ENCODE measurements at places on chromosomes 2 and 18.

GRCh38 chr2:182066400-182067087 is 80.9 kb downstream of the PPP1R1C start:
- DNase-seq, result peak; percentile 73

DNA sequence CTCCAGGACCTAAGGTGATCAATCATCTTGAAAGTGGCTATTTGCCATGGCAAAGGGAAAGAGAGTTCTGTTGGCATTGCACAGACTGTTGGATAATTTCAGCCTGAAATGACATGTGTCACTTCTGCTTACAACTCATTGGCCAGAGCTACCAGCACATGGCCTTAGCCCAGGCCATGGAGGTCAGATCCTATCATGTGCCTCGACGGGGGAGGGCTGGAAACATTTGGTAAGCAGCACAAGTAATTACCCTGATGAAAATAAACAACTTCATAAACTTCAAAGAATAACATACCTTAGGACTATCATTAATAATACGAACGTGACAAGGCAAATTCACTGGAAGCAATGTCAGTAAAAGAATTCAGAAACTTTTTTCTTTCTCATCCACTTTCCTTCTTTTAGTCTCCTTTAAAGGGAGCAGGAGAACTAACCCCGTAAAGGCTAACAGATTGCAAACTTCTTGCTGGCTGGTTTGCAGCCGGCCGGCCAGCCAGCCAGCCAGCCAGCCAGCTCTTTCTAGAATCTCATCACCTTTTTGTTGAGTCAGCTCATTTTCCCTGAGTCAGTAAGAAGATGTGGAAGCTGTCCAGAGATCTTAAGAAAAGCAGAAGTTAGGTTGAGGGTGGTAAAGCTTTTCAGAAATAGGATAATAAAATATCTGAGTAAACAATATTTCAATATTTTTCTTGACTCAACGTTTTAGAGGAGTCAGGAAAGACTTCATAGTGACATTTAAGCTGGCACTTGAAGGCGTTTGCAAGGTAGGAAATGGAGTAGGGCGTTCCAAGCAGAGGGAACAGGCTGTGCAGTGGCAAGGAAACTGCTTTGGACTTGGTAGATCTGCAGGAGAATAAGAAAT is 31.9 kb downstream of the CNRIP1 start:
- DNase-seq, result no peak

DNA sequence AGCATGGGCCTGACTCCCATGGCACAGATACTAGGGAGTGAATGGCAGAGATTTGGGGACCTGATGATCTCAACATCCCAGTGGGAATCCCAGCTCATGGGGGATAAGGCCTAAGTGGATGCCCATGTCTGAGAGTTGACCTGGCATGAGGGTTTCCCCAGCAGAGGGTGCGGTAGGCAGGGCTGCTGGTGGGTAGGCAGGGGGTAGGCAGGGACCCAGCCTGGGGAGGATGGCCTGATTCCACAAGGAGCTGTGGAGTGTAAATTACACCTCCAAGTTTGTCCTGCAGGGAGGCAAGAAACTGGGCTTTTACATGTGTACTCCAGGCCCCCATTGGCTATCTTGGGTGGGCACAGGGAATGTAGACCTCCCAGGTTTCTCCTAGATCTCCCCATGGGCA is 46.9 kb downstream of the INPP5D start:
- no peak for DNase-seq

DNA sequence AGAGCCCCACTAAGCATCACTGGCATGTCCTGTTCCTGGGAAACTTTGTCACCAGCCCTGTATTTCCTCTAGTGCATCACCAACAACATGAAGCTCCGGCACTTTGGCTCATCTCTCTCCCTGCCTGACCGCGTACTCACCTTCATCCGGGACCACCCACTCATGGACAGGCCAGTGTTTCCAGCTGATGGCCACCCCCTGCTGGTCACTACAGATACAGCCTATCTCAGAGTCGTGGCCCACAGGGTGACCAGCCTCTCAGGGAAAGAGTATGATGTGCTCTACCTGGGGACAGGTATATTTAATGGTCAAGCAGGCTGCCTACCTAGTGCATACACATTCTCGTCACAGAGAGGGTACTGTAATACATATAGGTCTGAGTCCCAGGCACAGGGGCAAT is 21.0 kb downstream of the SEMA4F start:
- DNase-seq, result no peak

GRCh38 chr2:106847366-106847765 is 38.6 kb downstream of the ST6GAL2 start:
- DNase-seq, result no peak

DNA sequence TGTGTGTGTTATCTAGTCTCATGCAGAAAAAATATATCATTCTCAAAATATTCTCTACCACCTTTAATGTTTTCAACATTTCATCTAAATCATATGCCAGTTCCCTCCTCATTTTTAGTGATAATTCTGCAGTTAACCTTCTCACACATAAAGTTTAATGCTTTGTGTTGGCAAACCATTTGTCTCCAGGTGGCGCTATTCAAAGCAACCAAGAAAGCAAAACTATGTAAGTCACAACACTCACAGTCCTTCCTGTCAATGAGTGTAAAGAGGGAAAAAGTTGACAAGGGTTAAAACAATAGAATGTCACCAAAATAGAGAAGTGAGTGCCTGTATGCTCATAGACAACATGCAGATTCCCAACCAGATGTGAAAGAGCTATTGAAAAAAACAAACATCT is 961.6 kb upstream of the LRRTM1 start:
- no peak for DNase-seq

DNA sequence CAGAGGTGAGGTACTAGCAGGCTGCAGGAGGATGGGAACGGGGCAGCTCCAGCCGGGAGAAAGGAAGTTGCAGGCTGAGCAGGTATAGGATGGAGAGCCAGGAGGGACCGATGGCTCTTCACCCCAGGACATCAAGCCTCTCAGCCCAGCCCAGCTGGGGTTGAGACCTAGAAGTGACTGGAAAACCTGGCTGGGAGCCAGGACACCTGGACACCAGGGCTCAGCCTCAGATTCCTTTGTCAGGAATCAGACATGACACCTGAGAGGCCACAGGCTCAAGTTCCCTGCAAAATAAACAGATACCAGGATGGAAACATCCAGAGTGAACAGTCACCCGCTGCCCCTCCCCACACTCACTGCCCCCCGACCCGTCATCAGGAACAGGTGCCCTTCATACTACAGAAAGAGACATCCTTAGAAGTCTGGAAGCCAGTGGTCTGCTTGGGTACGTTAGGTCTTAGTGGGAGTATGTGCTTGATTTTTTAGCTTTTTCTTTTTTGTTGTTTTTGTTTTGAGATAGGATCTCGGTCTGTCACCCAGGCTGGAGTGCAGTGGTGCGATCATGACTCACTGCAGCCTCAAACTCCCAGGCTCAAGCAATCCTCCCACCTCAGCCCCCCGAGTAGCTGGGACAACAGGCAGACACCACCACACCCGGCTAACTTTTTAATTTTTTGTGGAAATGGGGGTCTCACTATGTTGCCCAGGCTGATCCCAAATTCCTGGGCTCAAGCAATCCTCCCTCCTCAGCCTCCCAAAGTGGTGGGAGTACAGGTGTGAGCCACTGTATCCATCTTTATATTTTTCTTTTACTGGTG is 95.7 kb upstream of the STPG4 start:
- peak; percentile 23 for DNase-seq

GRCh38 chr2:28439763-28440162 is 47.1 kb downstream of the FOSL2 start:
- DNase-seq, result no peak

DNA sequence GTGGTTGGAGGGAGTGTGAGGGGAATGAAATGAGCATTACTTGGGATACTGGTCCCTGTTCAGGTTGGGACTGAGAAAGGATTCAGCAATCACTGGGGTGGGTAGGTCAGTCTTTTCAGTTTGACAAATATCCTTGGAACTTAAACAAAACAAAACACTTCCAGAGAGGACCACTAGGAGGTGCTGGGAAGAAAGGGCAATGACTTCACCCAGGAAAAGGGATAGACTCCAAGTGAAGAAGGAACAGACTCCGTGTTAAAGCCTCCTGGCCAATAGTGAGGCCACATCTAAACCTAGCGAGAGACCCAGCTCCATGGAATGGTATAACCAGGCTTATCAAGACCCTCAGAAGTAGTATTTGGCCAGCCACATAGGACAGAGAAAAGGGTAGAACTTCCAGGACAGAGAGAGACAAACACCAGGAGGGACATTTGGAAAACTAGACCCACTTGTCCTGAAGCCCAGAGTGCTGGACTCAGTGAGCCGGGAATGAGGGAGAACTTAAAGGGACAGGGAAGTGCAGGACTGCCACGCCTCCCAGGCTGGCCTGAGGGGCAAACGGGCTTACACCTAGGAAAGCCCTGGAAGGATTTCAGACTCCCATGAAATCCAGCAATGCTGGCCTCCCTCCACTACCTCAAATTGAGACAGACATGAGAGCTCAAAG is 19.6 kb upstream of the KCNG3 start:
- peak; percentile 8 for DNase-seq

DNA sequence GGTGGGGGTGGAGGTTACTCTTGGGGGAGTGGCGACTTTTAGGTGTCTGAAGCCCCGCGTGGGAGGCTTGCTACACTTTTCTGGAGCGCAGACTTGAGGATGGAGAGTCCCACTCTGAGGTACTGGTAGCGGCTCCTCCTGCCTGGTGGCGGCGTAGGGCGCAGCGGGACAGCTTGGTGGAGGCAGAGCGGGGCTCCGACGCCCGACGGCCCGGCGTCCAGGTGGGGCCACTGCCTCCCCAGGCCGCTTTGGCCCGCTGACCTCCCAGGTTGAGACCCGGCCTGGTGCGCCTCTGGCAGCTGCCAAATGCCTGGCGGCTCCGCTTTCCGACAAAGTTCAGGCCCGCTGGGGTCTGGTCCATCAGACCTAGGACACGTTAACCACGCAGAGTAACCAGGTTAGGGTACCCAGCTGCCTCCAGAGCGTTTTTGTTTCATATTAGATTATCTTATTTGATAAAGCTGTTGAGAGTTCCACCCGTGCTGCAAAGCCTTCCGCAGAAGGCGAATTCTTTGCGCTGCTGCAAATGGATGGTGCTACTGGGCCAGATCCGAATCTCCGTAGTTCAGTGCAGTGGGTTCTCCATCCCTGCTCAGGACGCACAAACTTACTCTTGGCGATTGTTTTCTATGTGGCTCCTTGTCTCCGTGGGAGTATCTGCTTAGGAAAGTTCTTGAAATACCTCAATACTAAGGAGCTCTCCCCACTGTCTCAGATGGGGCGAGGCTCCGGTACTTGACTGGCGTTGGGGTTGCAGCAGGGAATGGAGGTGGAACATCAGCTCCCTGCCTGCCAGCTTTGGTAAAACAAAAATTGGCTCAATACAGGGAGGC is 405.9 kb downstream of the XIRP2 start:
- no peak for DNase-seq

GRCh38 chr2:95275151-95275515 is 884 bp downstream of the PROM2 start:
- DNase-seq, result no peak

GRCh38 chr2:24315669-24316068 is 44.7 kb downstream of the ITSN2 start:
- DNase-seq, result no peak

GRCh38 chr2:219835493-219835892 is 208.1 kb downstream of the SLC4A3 start:
- DNase-seq, result no peak

DNA sequence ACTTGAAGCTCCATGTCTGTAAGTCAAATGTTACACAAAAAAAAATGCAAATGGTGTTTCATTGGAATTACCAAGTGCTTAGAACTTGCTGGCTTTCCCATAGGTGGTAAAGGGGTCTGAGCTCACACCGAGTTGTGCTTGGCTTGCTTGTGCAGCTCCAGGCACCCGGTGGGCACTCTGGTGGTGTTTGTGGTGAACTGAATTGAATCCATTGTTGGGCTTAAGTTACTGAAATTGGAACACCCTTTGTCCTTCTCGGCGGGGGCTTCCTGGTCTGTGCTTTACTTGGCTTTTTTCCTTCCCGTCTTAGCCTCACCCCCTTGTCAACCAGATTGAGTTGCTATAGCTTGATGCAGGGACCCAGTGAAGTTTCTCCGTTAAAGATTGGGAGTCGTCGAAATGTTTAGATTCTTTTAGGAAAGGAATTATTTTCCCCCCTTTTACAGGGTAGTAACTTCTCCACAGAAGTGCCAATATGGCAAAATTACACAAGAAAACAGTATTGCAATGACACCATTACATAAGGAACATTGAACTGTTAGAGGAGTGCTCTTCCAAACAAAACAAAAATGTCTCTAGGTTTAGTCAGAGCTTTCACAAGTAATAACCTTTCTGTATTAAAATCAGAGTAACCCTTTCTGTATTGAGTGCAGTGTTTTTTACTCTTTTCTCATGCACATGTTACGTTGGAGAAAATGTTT is 97.9 kb upstream of the IL1R2 start:
- no peak for DNase-seq

- DNase-seq, result no peak
Measured at GRCh38 chr2:110748489-110748867, 16.1 kb downstream of the ACOXL start.

- DNase-seq, result no peak
Measured at GRCh38 chr18:48589797-48590519, 51.1 kb downstream of the CTIF start.

- DNase-seq, result no peak
Measured at GRCh38 chr2:34423301-34423700, 824.2 kb upstream of the FAM98A start.

- DNase-seq, result no peak
Measured at GRCh38 chr2:150119819-150120218, 367.6 kb downstream of the RND3 start.

DNA sequence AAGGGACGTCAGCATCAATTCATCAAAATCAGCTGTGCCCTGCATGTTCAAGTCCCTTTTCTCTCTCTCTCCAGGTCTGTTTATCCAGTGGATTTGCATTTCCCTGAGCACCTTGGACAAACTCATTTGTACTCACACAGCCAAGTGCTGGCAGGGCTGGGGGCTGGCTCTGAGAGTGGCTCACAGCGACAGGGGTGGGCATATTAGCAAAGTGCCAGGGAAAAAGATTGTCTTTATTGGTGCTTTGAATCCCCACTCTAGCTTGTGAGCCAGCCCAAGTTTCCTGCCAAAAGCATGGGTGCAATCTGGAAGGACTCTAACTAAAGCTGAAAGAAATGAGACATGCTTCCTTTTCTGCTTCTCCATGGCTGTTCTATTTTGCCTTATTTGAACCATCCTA is 56.6 kb downstream of the ACOXL start:
- DNase-seq, result no peak

DNA sequence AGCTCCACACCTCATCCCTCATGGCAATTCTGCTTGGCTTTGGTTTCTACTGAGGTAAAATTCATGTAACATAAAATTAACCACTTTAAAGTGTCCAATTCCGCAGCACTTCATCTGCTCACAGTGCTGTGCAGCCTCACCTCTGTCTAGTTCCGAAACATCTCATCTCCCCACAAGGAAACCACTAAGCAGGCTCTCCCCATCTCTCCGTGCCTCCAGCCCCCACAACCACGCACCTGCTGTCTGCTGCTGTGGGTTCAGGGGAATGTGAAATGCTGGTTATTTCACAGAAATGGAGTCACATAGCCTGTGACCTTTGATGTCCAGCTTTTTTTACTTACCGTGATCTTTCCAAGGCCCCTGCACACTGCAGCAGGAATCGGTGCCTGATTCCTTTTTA is 7.7 kb upstream of the GPC1 start:
- no peak for DNase-seq

DNA sequence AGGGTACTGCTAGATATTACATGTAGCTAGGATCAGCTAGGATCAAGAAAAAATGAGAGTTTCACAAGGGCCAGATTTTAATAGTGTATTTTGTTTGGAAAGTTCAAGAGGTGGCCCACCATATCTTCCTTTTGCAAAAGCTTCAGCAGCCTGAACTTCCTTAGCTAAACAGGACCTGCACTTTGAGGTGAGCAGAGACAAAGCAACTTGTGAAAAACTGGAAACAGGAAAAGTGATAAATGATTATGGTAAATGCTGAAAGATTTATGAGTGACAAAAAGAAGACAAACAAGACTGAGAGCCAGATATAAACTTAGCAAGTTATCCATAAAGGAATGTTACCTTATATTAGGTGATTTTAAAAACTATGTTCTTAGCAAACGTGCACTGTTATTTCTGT is 123.6 kb downstream of the ZNF521 start:
- no peak for DNase-seq

Data from RWPE1 (cell line).